Right kidney (tissue), 9 donors: ENCODE measurements at places on chromosomes 6 and 20.

DNA sequence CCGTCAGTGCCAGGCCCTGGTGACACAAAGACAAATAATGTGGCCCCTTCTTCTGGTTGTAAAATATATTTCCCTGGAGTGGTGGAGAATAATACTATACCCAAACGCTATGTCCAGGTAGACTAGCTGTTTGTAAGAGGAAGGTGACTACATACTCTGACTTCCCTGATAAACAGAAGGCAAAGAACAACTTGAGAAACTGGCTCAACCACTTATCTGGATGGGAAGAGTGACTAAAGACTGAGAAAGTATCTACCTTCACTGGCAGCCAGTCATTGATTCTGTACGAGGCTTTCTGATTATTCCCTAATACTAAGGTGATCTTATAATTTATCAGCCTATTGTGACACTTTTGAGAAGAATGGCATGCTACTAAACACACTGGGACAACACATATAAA lies 569.7 kb downstream of the EPHA7 start:
- DNase-seq, result no peak

- DNase-seq, result no peak
Measured at GRCh38 chr6:138275976-138276375, 57.7 kb upstream of the PBOV1 start.

- DNase-seq, result no peak
Measured at GRCh38 chr20:50632236-50632635, 59.1 kb downstream of the RIPOR3 start.

DNA sequence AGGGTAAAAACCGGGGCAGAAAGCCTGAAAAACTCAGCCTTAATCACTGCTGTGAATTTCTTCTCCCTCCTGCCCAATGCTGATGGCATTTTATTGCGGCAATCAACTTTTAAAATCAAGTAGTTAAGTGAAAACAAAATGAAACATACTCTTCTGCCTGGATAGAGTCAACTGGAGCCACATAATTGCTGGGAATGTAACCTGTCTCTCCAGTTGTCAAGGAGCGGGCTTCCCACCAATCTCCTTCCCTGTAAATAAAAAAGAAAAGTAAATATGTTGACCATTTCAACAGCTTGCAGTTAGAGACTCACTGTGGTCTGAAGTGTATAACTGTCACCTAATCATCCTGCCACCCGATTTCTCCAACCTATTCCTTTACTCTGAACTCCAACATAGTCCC lies 102.1 kb upstream of the TRAF3IP2 start:
- no peak for DNase-seq

DNA sequence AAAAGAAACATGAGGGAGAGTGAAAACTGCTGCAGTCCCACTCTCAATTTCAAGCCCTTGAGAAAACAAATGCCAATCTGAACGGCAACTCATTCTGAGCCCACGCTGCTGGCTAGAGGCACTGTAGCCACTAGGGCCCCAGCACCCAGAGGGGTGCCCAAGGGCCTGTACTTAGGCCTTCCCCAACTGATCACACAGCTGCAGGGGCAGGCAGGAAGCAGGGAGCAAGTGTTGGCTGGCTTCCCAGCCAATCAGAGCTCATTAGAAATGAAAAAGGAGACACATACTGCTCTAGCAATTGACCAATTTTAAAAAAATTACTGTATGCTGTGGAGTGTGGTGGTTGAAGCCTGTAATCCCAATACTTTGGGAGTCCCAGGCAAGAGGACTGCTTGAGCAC lies 3.7 kb upstream of the BEND3 start:
- DNase-seq, result no peak

- no peak for DNase-seq
Measured at GRCh38 chr6:62298745-62299392, 12.8 kb upstream of the KHDRBS2 start.
